ENCODE measurements at places on chromosomes 12 and 14. TPM values are rescaled to one million over a fixed set of nuclear protein-coding genes. Genes with fewer than 3 reads are reported as not detected.

The TRIM9 gene
- polyA plus RNA-seq, result 0.38 TPM

DNA sequence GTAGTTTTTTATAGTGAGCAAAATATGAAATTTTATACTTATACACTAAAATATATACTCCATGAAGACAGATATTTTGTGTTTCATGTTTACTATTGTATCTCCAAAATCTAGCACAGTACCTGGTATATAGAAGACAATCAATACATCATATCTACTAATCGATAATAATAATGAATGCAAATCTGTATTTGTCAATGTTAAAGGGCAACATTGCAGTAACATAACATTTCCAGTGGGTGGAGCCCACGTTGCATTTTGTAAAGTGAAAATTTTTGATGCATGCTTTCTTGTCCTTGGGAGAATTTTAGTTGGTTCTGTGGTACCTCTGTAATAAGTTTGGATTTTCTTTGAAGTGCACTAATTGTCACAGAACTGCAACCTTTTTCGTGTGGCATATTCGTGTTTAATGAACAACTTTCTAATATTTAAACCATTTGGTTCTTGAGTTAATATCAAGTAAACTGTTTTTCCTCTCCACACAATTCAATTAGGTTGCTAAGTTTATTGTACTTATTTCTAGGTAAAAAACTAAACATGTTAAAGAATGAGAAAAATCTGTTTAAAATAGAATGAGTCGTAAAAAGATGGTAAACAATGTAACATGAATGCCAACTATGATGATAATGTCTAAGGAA, 47.4 kb downstream of the AVPR1A start:
- DNase-seq, result peak; percentile 33

GRCh38 chr12:92408072-92408900, 262.6 kb upstream of the BTG1 start:
- no peak for DNase-seq

The IAPP gene
- 0.01 TPM for polyA plus RNA-seq

The KERA gene
- not detected for polyA plus RNA-seq

The DICER1 gene
- polyA plus RNA-seq, result 9.1 TPM

DNA sequence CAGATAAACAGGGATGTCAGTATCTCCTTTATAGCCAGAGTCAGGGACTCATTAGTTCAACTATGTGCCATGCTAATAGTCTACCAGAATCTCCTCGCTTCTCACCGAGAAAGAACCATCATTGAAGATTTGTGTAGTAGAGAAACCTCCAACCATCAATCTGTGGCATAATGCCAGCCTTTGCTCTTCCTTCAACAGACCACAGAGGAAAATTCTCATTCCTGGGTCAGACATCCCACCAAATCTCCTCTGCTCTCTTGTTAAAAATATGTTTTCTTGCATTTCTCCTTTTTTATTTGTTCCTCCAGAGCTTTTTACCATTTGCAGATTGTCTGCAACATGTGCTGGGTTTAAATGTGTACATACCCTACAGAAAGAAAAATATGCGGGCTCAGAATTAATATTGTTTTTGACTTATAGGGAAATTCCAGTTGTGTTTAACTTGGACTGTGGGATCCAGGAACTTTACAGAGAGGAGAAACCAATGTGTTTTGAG, 64.9 kb downstream of the LLPH start:
- no peak for DNase-seq

The OR6C2 gene
- not detected for polyA plus RNA-seq

- DNase-seq, result peak; percentile 42
Observed at GRCh38 chr12:81077329-81077685, 572 bp upstream of the ACSS3 start.

Data from lung (tissue), 17 donors.